ENCODE measurements at places on chromosomes 1 and 21. TPM values are rescaled to one million over a fixed set of nuclear protein-coding genes. Genes with fewer than 3 reads are reported as not detected.

DNA sequence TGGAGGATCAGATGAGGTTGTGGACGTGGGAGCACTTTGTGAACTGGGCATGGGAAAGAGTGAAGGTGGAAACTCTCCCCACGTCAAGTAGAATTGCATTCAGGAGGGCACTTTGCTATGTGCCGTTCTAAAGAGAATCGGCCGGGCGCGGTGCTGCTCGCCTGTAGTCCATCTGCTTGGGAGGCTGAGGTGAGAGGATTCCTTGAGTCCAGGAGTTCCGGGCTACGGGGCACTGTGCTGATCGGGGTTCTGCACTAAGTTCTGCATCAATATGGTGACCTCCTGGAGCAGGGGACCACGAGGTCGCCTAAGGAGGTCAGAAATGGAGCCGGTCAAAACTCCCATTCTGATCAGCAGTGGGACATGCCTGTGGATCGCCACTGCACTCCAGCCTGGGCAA lies 141.9 kb downstream of the PEX14 start:
- no peak for DNase-seq

CYP4Z1 gene
- 0.23 TPM for polyA plus RNA-seq

GRCh38 chr1:46477153-46477929 lies 12.3 kb upstream of the DMBX1 start:
- no peak for DNase-seq

OLIG2 gene
- not detected for polyA plus RNA-seq

MXRA8 gene
- 178 TPM for polyA plus RNA-seq

DNA sequence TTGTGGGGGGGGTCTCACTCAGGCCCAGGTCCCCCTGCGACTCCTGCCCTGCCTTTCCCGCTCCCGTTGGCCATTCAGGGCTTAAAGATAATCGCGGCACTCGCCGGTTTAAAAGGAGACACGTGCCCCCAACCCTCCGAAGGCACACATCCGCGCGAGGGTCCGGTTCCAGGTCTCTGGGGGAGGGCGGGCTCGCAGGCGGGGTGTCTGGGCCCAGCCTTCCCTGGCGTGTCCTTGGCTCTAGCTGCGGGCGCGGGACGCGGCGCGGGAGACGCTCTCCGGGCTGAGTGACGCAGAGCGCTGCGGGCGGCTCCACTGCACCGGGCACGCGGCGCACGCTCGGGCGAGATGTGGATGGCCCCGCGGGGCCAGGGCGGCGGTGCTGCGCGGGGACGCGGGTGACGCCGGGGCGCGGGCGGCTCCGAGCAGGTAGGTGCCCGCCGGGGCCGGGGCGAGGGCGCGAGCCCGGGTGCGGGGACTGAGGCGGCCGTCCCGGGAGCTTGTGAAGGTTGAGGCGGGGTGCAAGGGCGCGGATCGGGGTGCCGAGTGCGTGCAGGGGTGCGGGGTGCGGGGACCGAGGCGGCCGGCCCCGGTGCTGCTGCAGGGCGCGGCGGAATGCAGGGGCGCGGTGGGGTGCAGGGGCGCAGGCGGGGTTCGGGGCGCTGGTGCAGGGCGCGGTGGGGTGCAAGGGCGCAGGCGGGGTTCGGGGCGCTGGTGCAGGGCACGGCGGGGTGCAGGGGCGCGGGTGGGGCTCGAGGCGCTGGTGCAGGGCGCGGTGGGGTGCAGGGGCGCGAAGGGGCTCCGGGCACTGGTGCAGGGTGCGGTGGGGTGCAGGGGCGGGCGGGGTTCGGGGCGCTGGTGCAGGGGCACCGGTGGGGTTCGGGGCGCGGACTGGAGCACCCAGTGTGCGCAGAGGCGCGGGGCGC lies 3.3 kb upstream of the TRPM2 start:
- DNase-seq, result no peak

GRCh38 chr1:66302815-66303214 lies 231.1 kb upstream of the SGIP1 start:
- DNase-seq, result no peak

OR2L8 gene
- not detected for polyA plus RNA-seq

RGS21 gene
- polyA plus RNA-seq, result not detected

RHEX gene
- polyA plus RNA-seq, result 2.5 TPM

ACTA1 gene
- polyA plus RNA-seq, result 1.00 TPM

MATN1 gene
- polyA plus RNA-seq, result 0.21 TPM

GRCh38 chr1:178344513-178345091 lies 152.2 kb downstream of the CLEC20A start:
- DNase-seq, result no peak

CRNN gene
- not detected for polyA plus RNA-seq

KRTAP11-1 gene
- not detected for polyA plus RNA-seq

GRCh38 chr1:108504447-108504846 lies 54.3 kb downstream of the NBPF6 start:
- no peak for DNase-seq

DNA sequence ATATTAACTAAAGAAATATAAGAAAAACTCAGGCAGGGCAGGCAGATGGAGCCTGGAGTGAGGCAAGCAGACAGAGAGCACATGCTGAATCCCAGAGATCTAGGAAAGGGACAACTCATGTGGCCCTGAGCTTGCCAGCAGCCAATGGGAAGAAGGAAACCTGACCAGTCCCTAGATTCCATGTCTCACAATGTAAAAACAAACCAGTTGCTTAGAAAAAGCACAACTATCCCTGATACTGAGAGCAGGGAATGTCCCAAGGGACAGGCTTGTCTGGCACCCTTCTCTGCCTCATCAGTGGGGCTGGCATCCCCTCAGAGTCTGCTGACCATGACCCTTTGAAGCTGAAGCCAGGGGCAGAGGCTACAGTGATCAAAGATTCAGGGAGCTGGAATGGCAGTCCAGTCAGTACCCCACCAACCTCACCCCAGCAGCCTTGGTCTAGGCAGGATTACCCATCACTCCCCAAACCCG lies 27.8 kb downstream of the HSPG2 start:
- no peak for DNase-seq

- DNase-seq, result no peak
Measured at GRCh38 chr1:27778056-27778455, 5.0 kb downstream of the STX12 start.

OR14K1 gene
- not detected for polyA plus RNA-seq

GRCh38 chr21:37043818-37044217 lies 29.1 kb downstream of the PIGP start:
- DNase-seq, result no peak

GRCh38 chr1:218048828-218049420 lies 236.2 kb upstream of the RRP15 start:
- DNase-seq, result no peak

ARTN gene
- polyA plus RNA-seq, result 2.6 TPM

DNA sequence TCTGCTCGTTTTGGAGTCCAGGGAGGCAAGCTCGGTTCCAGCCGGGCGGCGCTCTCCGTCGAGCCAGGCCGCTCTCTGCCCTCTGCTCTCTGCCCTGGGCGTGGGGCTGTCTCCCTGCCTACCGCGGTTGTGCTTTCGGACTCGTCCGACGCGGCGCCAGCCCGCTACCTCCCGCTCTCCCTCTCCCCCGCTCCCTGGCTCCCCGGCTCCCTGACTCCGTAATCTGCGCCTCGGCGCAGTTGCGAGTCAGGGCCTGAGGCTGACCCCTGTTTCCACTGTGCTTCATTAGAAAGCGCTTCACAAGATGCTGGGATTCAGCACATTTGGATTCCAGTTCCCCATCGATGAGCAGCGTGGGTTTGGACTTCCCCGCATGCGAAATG lies 2.2 kb downstream of the SOX13 start:
- DNase-seq, result no peak

SLAMF6 gene
- 0.10 TPM for polyA plus RNA-seq

GRCh38 chr1:32972814-32973428 lies 8.3 kb upstream of the RNF19B start:
- DNase-seq, result peak; percentile 52

SPAG17 gene
- 9.4 TPM for polyA plus RNA-seq

GRCh38 chr1:96028071-96028470 lies 693.5 kb upstream of the PTBP2 start:
- no peak for DNase-seq

LCE3D gene
- not detected for polyA plus RNA-seq

BCAR3 gene
- polyA plus RNA-seq, result 26.1 TPM

GRCh38 chr1:95126366-95126765 lies 9.2 kb downstream of the TLCD4 start:
- no peak for DNase-seq

GRCh38 chr1:10918531-10918930 lies 93.9 kb upstream of the TARDBP start:
- no peak for DNase-seq

DNA sequence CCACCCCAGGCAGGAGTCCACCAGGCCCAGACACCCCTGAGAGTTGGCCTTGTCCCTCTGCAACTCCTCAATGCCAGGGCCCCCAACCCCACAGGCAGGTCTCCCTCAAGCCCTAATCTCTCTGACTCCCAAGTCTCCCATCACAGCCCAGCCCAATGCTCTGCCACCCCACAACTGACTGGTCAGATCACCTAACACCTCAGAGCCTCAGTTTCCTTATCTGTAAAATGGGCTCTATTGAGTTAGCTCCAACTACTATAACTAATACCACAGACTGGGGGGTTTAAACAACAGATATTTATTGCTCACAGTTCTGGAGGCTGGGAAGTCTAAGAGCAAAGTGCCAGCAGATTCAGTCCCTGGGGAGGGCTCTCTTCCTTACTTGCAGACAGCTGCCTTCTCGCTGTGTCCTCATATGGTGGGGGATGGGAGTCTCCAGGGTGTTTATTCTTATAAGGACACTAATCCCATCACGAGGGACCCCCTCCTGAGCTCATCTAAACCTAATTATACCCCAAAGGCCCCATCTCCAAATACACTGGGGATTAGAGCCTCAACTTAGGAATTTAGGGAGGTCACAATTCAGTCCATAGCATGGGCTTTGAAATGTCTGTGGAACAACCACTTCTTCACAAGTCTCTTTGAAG lies 34.9 kb upstream of the ZC3H12A start:
- no peak for DNase-seq

BSND gene
- 4.2 TPM for polyA plus RNA-seq

NMNAT2 gene
- 3.5 TPM for polyA plus RNA-seq

- no peak for DNase-seq
Measured at GRCh38 chr1:248918131-248918530, 12.1 kb downstream of the PGBD2 start.

FAM110D gene
- 1.4 TPM for polyA plus RNA-seq

HTR1D gene
- 0.21 TPM for polyA plus RNA-seq

DNA sequence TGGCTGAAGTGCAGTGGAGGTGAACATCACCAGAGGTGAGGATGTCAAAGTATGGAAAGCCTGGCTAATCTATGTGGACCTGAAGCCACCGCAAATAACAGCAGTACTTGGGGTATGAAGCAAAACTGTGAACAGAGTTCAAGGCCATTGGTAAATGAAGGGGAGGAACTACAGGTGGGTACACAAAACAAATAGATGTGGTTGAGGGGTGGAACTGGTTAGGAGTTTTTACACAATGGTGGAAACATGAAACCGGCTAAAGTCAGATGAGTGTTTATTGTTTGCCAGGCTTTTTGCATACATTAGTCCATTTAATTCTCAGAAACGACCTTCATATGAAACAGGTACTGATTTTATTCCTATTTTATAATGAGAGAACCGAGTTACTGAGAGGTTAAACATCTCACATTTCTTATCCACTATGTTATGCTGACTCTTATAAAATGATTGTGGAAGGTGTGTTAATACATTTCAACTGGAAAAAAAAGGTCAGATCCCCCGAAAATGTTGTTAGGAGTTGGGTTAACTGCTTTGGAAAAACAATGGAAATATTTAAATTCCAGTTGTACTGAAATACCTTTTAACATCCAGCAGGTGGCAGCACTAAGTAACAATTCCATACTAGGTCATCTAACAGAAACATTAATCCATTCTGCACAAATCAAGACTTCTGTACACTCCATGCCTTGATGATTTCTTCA lies 44.3 kb upstream of the GTF2B start:
- DNase-seq, result no peak

AADACL3 gene
- not detected for polyA plus RNA-seq

COX20 gene
- 133 TPM for polyA plus RNA-seq

All from right renal pelvis (tissue), 4 donors.